ENCODE measurements at places on chromosomes 2 and 18.

DNA sequence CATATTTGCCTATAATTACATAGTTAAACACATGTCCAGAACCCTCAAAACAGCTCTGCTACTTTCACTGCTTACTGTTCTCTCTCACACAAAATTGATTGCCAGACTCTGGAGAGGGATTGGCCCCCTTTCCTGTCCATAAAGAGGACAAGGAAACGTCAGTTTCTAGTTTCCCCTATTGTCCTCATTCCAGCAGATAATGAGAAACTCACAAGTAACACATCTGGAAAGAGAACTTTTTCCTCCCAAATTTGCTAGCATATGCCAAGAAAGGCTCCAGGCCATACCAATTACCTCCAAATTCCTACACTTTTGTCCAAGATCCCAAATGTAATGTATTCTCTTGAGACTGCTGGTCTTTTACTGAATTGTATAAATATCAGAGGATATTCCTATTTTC is 200.5 kb downstream of the EXOC6B start:
- DNase-seq = no peak

GRCh38 chr2:67103157-67103556 is 294.0 kb upstream of the ETAA1 start:
- DNase-seq = no peak

DNA sequence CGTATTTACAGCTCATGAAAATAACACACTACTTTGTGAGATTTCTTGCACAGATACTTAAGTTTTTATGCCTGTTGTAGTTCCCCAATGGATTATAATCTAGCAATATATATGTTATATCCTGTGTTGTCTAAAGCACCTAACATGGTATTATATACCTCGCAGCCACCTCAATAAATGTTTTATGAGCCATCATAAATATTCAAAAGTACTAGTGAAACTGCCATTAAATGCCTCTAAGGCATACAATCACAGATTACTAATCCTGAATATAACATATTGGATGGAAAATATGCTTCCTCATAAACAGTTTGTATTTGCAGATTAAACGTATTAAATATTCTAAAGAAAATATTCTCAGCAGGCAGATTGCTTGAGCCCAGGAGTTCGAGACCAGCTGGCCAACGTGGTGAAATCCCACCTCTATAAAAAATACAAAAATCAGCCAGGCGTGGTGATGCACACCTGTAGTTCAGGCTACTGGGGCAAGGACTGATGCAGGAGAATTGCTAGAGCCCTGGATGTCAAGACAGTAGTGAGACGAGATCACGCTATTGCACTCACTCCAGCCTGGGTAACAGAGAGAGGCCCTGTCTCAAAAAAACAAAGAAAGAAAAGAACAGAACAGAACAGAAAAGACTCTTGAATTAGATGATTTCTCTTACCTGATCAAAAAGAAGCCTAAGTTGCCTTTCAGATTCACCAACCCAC is 64.1 kb downstream of the ATAD2B start:
- DNase-seq = no peak

DNA sequence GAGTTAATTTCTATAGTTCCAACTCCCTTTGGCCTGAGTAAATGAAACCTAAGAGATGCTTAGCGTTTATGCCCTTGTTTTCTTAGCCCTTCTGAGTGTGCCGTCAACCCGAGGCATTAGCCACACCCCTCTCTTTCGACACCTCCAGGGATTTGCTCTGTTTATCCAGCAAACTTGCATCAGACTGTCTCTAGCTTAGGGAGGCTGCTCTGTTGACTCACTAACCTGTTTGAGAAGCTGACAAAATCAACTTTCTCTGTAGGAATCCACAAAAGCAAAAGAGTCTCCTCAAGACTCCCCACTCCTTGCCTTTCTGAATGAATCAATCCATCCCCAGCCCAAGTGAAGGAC is 317.6 kb downstream of the TNS1 start:
- DNase-seq = no peak

- no peak for DNase-seq
Measured at GRCh38 chr18:25282282-25282681, 69.7 kb downstream of the ZNF521 start.

DNA sequence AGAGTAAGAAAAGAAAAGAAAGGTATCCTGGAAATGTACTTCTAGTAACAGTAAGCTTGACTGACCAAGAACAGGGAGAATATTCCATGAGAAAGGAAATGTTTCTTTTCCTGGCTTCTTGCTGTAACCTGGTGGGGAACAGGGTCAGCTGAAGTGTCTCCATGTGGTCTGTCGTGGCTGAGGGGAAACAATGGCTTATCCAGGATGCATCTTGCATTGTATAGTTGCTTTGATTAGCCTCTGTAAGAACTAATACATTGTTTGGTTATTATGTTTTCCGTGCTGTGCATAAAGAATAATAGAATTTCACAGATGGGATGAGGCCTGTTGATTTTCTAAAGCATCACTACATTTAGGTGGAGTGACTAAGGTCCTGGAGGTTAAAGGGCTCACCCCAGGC is 4.9 kb downstream of the CREG2 start:
- DNase-seq = no peak

DNA sequence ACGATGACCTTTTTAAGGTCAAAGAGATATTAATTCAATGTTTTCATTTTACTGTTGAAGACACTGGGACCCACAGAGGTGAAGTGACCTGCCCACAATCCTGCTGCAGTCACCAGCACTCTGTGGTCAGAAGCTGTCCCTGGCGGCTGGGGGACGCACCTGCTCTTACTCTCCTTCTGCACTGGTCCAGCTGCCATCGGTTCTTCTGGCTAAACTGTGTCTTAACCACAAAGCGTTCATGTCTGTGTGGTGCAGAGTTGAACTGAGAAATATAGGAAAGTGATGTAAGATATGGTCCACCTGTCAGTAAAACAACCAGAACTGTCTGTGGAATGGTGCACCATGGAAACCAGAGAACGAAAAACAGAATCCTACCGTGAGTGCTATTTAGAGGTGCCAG is 44.9 kb upstream of the SMIM21 start:
- no peak for DNase-seq

- DNase-seq = no peak
Measured at GRCh38 chr18:3499501-3499900, 49.5 kb downstream of the TGIF1 start.

DNA sequence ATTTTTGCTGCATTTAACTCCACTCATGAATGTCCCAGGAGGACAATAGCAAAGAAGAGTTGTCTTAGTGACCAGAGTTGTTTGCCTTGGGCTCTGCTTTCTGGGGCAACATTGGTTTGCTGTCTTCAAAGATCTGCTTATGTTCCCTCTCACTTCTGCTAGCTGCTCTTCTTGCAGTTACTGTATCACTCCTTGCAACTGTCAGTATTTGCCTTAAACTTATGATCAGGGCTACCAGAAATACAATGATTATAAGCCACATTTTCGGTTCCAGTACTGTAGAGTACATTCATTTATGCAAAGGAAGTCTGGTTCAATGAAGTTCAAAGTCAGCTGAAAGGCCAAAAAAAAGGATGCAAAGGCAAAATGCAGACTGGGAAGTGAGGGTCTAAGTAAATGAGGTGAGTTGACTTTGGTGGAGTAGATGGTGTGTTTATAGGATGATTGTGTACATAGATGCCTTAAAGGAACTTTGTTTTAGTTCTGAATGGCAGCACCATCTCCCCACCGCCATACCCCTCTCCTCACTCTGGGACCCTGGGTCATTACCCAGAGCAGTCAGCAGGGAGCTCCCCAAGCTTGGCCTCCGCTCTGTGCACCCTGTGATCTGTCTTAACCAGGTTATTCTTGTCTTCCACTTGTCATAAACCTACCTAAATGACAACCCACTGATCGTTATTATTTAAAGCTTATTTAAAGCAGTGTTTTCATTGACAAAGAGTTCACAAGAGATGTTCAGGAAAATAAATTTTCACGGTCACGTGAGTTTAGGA is 236.0 kb downstream of the DOK6 start:
- DNase-seq = peak; percentile 6

GRCh38 chr2:57973621-57974186 is 72.9 kb upstream of the VRK2 start:
- DNase-seq = peak; percentile 13

DNA sequence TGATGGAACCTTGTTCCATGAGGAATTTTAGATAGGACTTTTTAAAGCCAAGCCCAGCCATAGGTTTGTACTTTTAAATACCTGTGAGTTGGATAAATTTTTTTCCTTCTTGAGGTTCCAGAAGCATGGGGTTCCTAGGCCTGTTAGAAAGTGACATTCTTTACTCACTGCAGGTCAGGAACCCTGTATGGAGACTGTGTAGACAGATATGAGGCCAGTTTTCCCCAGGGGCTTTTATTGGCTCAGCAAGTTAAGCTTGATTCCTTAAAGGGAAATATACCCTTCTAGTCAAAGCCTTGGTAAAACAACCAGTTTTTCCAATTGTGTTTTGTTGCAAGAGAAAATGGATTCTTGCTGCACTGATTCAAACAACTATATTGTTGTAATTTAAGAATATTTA is 38.4 kb upstream of the GMCL1 start:
- peak; percentile 23 for DNase-seq

- peak; percentile 39 for DNase-seq
Measured at GRCh38 chr2:136115183-136115761, 2.7 kb downstream of the CXCR4 start.

DNA sequence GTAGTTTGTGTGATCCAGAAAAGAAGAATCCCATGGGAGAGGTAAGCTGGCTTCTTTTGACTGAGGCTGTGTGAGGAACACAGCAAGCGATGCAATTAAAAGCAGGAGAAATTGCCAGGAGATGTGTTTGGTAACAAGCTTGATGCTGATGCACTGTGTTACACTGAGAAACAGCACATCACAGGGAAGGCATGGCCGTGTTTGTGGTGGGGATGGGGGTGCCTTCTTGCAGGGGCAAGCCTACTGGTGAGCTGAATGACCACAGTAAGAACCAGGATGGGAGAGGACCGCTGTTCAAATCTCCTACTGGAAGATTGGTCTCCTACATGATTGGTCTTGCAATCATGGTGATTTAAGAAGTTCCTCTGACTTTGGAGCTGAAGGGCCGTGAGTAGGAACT is 477.7 kb upstream of the HS6ST1 start:
- no peak for DNase-seq

DNA sequence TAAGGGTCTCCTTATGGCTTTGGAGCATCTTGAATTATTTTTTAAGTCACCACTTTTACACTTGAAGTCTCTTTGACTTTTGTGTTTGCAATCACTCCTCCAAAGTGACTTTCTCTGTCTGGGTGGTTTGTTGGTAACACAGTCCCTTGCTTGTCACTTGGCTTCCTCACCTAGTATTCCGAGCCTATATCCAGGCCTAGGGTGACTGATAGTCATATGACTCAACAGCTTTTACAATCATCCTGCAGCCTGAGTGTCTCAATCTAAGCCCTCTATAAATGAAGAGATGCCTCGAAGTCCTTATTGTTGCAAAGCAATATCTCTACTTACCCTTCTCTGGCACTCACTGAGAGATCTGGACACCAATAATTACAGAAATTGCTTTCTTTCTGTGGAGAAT is 53.9 kb upstream of the SETBP1 start:
- no peak for DNase-seq

Data from NAMALWA (cell line).